SHP77 treated with DMSO at 0.1 percent for 48 hours (cell line): ENCODE measurements at places on chromosomes 7 and 10.

- DNase-seq, result no peak
Measured at GRCh38 chr10:74373059-74373458, 222.0 kb downstream of the ADK start.

GRCh38 chr10:93147281-93147680, 73.6 kb downstream of the CYP26A1 start:
- DNase-seq, result no peak

GRCh38 chr10:103872137-103872931, 17.0 kb upstream of the SH3PXD2A start:
- no peak for DNase-seq

DNA sequence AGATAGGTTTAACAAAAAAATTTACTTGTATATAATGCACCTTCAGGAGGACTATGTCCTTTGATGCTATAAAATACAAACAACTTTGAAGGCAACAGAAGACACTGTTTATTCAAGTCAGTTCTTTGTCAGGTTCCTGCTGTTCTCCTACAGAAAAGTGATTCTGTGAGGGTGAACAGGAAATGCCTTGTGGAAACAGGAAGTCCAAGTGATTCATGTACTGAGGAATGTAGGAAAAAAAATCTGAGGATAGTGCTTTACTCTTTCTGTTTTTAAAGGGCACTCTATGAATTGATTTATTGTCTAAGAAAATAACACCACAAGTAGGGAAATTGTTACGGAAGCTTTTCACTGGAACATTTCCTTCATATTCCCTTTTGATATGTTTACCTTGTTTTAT, 171.9 kb downstream of the HDAC9 start:
- no peak for DNase-seq

DNA sequence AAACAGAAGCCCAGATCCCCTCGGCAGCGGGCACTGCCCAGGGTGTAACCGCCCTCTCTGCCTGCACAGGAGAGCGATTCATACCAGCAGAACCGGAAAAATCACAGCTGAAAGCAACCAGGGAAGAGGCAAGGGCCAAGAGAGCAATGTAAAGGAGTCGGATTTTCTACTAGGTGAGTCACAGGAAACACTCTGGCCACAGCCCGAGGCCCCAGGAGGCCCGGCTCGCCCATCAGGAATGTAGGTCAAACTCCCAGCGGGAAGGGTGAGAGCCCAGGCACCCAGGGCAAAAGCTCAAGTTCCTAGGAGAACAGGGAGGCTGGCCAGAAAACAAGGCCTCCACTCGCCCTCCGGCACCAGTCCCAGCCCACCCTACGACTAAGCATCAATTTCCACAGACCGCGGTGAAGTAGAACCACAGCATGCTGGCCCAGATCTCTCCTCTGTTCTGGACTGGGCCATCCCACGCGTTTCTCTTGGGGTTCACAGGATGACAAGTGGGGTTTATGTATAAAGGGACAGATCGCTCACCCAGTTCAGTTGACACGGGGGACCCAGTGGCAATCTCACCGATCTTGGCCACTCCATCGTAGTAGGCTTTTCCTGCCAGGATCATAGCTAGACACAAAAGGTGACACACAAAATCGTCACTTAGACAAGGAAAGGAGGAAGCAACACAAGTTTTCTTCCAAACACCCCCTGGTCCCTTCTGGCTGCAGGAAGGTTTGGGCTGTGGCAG, 46.2 kb downstream of the BAIAP2L1 start:
- DNase-seq, result no peak

- no peak for DNase-seq
Measured at GRCh38 chr7:149180722-149181449, 14.5 kb upstream of the ZNF282 start.

GRCh38 chr10:94785211-94785610, 22.7 kb downstream of the CYP2C19 start:
- no peak for DNase-seq
